ENCODE measurements at places on chromosomes 7 and 10.

- DNase-seq = no peak
Measured at GRCh38 chr10:71712572-71713134, 6.9 kb downstream of the C10orf105 start.

- DNase-seq = peak; percentile 69
Measured at GRCh38 chr7:100674411-100675104, 1.0 kb downstream of the GNB2 start.

DNA sequence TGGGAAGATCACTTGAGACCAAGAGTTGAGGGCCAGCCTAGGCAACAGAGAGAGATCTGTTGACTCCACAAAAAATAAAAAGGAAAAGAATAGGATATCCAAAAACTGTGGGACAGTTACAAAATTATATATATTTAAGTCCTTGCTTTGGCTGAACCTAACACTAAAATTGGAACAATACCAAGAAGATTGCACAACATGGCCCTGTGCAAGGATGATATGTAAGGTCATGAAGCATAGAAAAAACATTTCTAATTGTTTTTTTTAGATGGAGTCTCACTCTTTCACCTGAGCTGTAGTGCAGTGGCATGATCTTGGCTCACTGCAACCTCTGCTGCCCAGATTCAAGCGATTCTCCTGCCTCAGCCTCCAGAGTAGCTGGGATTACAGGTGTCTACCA is 139.0 kb downstream of the TPST1 start:
- DNase-seq = no peak

DNA sequence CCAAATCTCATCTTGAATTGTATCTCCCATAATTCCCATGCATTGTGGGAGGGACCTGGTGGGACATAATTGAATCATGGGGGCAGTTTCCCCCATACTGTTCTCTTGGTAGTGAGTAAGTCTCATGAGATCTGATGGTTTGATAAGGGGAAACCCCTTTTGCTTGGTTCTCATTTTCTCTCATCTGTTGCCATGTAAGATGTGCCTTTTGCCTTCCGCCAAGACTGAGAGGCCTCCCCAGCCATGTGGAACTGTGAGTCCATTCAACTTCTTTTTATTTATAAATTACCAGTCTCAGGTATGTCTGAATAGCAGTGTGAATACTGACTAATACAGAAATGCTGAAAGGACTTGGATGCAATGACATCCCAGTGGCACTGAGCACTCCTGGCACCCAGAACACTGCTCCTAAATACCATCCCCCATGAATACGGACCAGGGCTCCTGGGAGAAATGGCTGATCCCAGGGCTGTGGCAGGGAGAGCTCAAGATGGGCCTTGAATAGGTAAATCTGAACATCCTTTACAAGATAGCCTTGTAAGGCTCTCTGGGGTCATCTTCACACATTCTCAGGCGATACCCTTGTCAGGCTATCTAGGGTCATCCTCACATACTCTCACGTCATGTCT is 19.4 kb downstream of the ZFAND2A start:
- no peak for DNase-seq

DNA sequence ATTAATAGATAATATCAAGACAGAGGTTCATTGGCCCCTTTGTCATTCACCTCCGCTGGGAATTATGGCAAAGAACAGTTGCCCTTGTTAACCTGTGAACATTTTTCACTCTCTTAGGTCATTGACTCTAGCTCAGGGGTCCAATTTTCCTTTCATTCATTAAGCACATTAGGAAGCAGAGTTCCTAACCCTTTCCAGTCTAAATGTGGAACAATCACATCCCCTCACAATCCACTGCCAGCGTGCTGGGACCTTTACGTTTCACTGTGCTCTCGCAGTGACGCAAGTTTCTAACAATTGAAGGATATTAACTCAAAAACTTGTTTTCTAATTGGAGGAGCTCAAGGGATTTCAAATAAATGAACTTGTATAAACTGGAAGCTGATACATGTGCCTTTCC is 79.3 kb upstream of the MEOX2 start:
- DNase-seq = no peak

- DNase-seq = peak; percentile 79
Measured at GRCh38 chr7:27112955-27113949, 10.8 kb upstream of the HOXA2 start.

DNA sequence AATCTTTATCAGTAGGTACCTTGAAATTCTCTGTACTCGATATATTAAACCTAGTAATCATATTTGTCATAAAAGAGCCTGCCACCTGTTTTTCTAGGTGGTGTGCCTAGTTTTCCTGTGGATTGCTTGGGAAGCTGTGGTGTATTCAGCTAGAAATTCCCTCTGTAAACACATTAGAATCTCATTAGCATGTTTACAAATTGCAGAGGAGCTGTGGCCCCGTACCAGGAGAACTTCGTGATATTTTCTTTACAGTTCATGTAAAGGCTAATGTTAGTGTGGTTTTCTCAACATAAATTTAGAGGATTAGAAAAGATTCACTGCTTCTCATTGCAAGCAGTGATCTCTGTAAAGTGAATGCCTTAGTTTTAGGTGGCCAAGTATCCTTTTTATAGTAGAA is 144.7 kb downstream of the CCSER2 start:
- no peak for DNase-seq

DNA sequence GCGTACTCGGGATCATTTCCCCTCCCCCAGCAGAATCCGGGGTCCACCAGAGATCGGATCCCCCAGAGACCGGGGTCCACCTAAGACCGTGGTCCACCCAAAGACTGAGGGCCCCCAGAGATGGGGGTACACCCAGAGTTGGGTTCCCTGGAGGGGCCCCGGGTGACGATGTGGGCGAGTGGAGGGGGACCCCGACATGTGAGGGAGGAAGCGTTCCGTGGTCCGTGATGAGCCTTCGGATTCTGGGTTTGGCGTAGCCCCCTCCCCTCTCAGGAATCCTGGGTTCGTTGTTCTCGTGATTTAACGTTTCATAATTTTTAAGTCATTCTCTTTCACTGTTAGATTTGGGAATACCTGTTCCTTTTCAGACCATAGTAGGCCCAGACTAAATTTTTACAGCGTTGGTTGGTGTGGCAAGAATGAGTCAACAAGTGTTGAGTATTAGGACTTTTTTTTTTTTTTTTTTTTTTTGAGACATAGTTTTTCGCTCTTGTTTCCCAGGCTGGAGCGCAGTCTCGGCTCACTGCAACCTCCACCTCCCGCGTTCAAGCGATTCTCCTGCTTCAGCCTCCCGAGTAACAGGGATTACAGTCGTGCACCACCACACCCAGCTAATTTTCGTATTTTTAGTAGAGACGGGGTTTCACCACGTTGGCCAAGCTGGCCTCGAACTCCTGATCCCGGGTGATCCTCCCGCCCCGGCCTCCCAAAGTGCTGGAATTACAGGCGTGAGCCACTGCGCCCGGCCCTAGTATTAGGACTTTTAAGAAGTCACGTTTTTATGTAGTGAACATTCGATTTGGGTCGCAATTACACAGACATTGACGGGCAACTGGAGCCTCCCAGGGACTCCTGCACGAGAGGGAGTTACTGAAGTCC is 672 bp downstream of the GTPBP4 start:
- no peak for DNase-seq

DNA sequence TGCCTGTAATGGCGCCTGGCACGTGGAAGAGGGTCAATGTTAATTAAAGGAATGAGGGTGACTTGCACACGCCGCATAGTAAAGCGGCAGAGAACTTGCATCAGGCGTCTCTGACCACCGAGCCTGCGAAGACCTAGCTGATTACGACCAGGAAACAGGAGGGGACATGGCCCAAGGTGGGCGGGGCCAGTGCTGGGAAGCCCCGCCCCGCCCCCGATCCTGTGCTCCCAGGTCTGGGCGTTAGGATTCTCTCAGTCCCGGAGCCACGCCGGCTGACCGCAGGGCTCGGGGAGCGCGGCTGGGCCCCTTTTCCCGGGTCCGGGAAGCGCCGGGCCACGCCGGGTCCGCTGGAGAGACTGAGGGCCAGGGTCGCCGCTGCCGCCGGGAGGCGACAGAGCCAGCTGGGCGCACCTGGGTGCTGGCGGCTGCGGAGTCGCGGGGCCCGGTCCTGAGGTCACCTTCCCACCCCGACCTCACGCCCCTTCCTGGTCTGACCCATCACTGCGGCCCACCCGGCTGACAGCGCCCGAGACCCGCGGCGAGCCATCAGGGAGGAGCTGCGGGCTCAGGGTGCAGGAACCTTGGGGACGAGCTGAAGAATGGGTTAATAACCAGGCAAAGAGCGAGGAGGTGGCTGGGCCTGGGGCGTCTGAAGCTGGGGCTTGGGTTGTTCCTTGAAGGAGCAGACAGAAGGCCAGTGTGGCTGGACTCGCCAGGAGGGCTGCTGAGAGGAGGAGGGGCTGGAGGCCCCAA is 23.0 kb upstream of the GRID1 start:
- DNase-seq = peak; percentile 77

DNA sequence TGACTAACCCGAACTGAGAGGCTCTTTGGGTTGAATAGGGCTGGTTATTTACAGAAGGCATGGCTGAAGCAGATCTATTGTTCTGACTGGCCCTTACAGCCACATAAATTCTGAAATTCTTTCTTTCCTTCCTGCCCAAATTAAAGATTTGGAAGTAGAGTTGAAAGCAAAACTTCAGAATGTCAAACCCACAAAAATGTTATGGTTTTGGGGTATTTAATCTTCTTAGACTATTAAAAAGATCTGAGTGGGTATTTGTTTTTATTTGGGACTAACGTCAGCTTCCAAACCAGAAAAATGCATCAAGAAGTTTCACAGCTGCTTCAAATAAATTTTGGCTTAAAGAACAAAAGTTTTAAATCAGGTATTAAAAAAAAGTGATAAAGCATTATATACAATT is 124.5 kb downstream of the AHR start:
- DNase-seq = no peak

- no peak for DNase-seq
Measured at GRCh38 chr7:138338361-138338760, 121.7 kb upstream of the TRIM24 start.

DNA sequence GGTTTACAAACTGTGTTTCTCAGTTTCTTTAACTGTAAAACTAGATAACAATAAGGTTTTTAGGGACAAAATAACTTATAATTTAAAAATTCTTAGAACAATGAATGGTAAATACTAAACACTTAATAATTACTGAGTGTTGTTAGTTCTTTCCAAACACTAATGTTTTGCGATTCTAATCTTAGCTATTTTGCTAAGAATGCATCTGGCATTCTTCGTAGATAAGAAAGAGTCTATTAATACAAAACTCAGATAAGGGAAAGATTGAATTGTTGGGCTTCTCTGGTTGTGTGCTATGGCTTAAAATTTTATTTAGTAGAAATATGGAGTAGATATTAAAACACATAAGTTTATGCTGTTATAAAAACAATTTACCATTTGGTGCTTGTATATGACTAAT is 45.4 kb downstream of the TMEM229A start:
- no peak for DNase-seq
